Naive thymus-derived CD4-positive, alpha-beta T cell (primary cell): ENCODE measurements at places on chromosomes 4 and X.
A peak's percentile ranks its signal among the peaks of the same experiment; 100 is the strongest.

DNA sequence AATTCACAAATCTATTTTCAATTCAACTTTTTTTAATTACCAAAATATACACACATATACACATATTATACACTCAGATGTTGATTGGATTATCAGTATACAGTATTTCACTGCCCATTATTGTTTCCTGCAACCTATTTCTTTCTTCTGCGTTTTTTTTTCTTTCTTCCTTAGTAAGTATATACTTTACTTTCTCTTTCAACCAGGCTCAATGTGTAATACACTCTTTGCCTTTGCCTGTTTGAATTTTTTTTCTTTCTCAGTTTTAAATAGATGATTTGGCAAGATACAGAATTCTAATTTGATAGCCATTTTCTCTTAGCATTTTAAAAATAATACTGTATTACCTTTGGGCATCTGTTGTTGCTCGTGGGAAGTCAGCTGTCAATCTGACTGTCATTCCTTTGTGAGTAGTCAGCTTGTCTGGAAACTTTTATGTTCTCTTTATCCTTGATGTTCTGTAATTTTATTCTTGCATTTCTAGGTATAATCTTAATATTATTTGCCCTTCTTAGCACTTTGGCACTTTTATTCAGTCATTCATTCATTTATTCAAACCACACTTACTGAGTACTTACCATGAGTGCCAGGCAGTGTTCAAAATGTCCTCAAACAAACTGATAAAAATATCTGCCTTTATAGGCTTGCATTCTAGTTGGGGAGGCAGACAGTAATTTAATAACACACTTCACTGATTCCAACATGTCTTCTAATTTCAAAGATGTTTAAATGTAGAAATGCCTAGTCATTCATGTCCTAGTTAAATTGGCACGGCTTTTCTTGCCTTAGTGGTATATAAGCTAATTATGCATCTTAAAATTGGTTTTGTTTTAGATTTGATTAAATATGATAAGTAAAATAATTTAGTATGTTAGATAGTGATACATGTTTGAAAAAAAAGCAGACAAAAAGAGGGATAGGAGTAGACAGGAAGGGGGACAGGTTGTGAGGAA, 3.7 kb downstream of the USP38 start:
- peak; percentile 10 for DNase-seq

DNA sequence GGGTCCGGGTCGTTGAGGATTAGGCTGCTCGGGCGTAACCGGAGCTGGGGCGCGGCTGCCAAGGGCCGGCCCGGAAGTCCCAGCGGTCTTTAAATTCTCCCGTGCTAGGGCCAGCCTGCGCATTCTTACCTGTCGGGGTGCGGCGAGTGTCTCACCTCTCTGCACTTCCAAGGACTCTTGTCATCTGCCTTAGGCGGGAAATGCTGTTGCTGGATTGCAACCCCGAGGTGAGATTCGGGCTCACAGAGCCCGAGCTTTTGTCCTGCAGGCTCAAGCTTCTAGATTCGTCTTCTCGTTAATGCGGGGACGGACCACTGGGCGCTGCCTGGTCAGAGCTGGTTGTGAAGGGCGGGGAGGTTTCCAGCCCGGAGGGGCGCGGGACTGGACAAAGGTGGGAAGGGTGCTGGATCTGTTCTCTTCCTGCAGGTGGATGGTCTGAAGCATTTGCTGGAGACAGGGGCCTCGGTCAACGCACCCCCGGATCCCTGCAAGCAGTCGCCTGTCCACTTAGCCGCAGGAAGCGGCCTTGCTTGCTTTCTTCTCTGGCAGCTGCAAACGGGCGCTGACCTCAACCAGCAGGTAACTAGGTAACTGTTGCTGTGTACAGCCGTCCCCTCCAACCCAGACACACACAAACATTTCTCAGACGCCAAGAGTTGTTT, at the start of gene ANKRD37:
TSS of gene ANKRD37 (plus strand) at position 118 of the 662 bp plus-strand sequence. CDS start at position 201, 83 bp downstream.
- no peak for DNase-seq

- no peak for DNase-seq
Measured at GRCh38 chr4:129358571-129358970, 262.6 kb downstream of the C4orf33 start.

- DNase-seq: no peak
Measured at GRCh38 chrX:23782455-23782854, 518 bp upstream of the SAT1 start.

DNA sequence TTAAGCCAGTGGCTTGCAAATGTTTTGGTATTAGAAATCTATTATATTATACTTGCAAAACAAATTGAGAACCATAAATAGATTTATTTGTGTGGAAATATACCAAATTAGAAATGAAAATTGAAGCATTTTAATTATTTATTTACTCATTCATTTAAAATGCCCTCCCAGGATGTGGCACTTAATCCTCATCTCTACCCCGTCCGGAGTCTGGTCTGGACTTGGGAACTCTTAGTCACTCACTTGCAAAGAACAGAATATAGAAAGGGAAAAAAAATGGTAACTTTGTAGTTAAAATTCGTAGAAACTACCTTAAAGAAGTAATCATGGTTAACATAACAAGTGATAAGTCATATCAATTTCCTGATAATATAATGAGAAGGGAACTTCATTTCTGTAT, 775.9 kb upstream of the INTU start:
- DNase-seq: no peak

DNA sequence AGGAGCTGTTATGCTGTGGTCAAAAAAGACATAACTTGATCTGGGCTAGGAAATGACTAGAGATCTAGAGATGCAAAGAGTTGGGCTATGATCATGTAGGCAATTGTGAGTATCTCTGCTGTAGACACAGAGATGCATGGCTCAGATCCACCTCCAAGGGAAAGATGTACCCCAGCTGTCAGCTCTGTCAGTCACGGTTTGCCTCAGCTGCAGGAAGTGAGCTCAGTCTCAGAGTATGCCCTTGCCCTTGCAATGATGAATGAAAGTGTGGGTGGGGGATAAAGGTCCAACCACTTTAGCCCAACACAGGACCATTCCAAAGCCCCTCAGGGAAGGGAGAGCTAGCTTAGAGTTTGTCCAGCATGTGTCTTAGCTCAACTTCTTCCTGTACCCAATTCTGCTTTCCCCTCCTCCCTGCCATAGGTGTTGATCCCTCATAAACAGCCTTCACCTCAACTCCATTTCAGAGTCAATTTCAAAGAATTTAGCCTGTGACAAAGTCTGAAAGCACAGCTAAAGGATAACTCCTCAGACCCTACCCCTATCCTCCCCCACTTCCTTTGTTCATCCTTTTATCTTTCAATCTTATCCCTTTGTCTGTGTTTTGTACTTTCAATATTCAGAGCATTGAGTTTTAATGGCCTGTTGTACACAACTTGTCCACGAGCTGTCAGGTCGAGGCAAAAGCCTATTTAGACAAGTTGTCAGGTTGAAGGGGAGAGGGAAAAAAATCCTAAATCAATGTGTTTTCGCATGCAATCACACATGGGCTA, 90.6 kb downstream of the MID1IP1 start:
- DNase-seq: no peak

DNA sequence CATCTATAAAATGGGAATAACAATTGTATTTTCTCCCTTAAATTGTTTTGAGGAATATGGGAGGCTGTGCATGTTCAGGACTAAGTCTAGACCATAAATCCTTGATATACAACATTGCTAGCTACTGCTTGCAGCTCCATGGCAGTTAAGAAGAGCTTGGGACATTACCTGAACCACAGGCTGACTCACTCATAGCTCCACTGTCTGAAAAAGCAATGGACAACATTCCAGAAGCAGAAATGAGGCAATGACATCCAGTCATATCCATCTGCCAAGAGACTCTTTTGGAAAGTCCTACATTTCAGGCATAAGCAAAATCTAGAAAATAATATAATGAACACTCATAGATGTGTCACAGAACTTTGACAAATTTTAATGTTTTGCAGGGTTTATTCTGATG, 167.3 kb upstream of the LEF1 start:
- no peak for DNase-seq

DNA sequence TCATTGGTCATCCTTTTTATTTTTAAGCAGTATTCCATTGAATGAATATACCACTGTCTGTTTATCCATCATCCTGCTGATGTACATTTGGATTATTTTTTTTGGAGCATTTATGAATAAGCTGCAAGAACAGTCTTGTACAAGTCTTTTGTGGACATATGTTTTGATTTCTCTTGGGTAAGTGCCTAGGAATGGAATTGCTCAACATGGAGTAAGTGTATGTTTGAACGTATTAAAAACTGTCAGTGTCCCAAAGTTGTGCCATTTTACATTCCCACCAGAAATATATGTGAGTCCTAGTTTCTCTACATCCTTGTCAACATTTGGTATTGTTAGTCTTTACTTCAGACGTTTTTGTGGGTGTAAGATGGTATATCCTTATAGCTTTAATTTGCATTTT, 287.0 kb upstream of the POF1B start:
- no peak for DNase-seq

- no peak for DNase-seq
Measured at GRCh38 chr4:159173886-159174285, 71.0 kb downstream of the RAPGEF2 start.

- no peak for DNase-seq
Measured at GRCh38 chr4:87849612-87850011, 16.8 kb downstream of the MEPE start.

DNA sequence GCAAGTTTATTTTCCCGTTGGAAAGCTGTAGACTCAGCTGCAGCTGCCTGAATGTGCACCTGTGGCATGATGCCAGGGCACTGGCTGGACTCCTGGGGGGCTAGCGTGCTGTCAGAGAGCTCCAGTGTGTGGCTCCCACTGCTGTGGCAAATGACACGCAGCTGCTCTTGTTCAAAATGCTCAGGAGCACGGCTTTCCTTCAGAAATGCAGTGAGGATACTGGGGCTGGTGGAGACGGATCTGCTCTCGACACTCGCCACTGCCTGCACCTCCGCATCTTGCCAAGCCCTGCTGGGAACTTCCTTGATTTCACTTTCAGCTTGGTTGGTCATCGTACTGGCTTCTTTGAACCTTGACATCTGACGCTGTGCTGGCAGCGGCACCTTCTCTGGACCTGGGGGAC, 58.7 kb downstream of the GPRIN3 start:
- no peak for DNase-seq

- DNase-seq: no peak
Measured at GRCh38 chr4:20159516-20159915, 92.2 kb upstream of the SLIT2 start.

DNA sequence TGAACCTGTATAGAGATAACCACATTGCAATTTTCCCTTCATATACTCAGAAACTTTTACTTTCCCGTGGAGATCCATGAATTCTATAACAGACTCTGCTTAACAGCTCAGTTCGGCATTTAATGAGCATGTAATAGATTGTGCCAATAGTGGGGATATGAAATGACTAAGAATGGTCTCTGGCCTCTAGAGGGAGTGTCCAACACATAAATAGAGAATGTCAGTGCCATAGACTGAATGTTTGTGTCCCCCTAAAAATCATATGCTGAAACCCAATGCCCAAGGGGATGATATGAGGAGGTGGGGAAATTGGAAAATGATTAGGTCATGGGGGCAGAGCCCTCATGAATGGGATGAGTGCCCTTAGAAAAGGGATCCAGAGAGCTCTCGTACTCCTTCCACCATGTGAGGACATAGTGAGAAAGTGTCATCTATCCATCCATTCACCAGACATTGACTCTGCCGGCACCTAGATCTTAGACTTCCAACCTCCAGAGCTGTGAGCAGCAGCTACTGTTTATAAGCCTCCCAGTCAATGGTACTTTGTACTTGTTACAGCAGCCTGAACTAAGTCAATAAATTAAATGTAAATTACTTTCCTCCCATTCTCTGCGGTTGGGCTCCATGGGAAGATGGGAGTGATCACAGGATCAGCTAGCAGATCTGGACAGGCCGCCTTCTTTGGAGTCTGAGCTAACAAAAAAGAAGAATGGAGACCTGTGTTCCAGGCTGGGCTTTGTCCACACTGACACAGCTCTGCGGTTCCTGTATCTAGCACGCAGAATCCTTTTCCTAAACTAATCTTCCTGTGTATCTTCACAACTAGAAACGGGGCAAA, 28.1 kb upstream of the HPSE start:
- DNase-seq: no peak

DNA sequence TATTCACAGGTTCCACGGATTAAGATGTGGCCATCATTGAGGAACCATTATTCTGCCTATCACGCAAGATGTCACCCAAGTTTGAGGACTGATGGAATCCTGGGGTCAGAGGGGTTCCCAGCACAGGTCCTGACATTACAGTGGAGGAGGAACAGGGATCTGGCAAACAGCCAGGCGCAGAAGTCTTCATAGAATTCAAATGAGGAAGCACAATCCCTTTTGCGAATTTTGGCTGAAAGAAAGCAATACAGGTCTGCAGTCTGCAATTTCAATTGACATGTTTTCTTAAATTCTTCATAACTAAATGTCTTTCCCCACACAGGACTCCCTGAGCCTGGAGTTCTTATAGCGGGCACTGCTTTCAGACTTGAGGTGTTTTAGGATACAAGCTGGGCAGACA, 14.5 kb downstream of the DOCK11 start:
- no peak for DNase-seq

DNA sequence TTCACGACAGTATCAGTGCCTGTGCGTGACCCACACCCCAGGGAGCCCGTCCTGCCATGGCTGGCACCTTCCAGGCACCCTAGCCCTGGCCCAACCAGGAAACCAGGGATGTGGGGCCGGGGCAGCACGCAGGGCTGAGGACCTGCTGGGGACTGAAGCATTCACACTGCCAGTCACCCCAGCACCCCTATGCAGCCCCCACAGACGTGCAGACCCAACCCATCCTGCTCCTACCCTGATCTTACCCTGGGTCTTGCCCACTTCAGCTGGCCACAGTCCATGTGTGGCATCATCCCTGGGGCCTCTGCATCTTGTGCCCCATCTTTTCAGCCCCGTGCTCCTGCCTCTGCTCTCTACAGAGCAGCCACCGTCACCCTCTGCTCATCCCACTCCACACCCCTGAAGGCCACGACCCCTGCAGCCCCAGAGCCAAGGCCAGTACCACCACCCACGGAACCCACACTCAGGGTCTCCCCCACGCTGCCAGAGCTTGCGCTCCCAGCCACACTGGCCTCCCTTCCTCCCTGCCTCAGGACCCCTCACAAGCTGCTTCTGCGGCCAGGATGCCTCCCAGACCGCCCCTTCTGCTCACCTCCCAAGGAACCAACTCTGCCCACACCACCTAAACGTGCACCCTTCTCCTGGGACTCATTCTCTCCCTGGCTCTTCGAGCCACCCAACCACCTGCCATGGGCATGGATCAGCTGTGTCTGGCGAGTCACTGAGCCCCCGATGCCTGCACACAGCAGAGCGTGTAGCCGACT, 25.6 kb downstream of the GAK start:
- no peak for DNase-seq

DNA sequence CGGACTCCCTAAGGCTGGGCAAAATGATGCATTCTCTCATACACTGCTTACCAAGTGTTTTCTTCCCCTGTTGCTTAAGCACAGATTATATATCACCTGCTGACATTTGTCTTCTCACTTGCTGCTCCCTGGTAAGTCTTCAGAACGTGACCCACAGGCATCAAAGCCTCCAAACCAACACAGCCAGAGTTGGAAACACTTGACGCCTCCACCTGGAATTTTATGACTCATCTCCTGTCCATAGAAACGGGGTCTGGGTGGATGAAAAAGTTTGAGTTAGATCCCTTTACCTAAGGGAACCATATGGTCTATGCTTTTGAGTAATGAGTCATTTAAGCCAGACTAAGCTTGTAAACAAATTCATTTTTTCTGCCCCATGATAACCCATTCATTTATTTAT, 251.6 kb downstream of the USP46 start:
- DNase-seq: no peak
